ENCODE measurements at places on chromosomes 1 and 21. TPM values are rescaled to one million over a fixed set of nuclear protein-coding genes. Genes with fewer than 3 reads are reported as not detected.

- peaks cover 8% of the 10 kb centered on the region for H3K4me1 ChIP-seq
- no peak for DNase-seq
- no peak overlapping the region for H3K27ac ChIP-seq
- no peak overlapping the region for H3K4me3 ChIP-seq
- peaks cover 3% of the 10 kb centered on the region for H3K27me3 ChIP-seq
Observed at GRCh38 chr1:228510101-228510802, 23.1 kb downstream of the RNF187 start.

GRCh38 chr1:94612525-94613204, 71.1 kb upstream of the F3 start:
- H3K36me3 ChIP-seq: no peaks in the 10 kb centered on the region
- H3K4me3 ChIP-seq: no peak overlapping the region
- DNase-seq: no peak
- no peak overlapping the region for H3K27ac ChIP-seq

- H3K27ac ChIP-seq: no peak overlapping the region
- no peaks in the 10 kb centered on the region for H3K4me1 ChIP-seq
- H3K4me3 ChIP-seq: no peak overlapping the region
- no peak for DNase-seq
- no peaks in the 10 kb centered on the region for H3K36me3 ChIP-seq
Observed at GRCh38 chr1:214989341-214989740, 93.2 kb upstream of the KCNK2 start.

- H3K36me3 ChIP-seq: no peaks in the 10 kb centered on the region
- DNase-seq: no peak
- H3K4me3 ChIP-seq: no peak overlapping the region
- peaks cover 20% of the 10 kb centered on the region for H3K4me1 ChIP-seq
Observed at GRCh38 chr1:43932786-43933385, 715 bp upstream of the ARTN start.

- no peak for DNase-seq
- H3K27ac ChIP-seq: no peak overlapping the region
Observed at GRCh38 chr21:35616090-35616489, 444.2 kb downstream of the SETD4 start.

GRCh38 chr1:154225370-154225769, 4.6 kb downstream of the UBAP2L start:
- H3K27me3 ChIP-seq: no peaks in the 10 kb centered on the region
- no peak overlapping the region for H3K4me3 ChIP-seq
- peaks cover 69% of the 10 kb centered on the region for H3K36me3 ChIP-seq
- peak overlapping the region; percentile 23 for H3K27ac ChIP-seq

DNA sequence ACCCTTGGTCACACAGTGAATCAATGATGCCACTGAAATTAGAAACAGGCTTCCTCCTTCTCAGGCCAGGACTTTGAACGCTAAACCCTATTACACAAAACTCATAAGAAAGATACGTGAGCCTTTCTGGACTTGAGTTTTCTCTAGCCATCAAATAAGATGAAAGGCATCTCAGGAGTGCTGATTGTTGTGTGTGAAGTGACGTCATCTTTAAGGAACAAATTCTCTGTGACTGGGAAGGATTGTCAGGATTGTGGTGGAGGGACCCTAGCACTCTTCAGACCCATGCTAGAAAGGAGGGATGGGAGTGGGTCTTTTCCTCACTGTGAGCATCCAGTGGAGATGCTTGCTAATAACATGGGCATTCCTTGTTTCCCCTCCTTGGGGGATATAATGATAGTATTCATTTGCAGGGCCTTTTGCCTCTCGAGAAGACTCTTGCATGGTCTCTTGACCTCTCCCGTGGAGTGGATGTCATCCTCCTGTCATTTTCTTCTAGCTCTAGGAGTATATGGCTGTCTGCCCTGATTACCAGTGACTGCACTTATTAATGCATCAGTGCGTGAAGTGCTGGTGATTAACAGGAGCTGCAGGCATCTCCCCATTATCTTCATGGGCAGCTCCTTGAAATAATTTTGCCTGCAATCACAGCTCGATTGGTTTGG, 39.9 kb downstream of the SPATA46 start:
- no peaks in the 10 kb centered on the region for H3K4me1 ChIP-seq
- DNase-seq: no peak
- H3K27me3 ChIP-seq: no peaks in the 10 kb centered on the region
- H3K36me3 ChIP-seq: no peaks in the 10 kb centered on the region

DNA sequence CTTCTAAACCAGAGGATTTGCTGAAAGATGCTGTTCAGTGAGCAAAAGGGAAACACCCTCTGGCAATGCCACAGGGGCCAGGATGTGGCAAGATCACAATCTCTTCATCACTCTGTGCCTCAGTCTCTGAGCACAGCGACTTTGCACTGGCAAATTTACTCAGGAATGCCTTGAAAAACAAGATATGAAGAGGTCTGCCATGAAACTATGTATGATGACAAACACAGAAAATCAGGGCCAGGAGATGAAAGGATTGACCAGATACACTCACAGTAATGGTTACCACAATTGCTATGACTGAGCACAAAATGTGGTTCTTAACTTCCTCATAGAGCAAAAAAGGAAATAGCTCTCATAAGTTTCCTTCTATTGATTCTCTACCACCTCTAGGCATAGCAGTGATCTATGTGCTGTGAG, 5.8 kb downstream of the TTC13 start:
- peak overlapping the region; percentile 76 for H3K27ac ChIP-seq
- H3K4me1 ChIP-seq: peaks cover 50% of the 10 kb centered on the region
- H3K4me3 ChIP-seq: peak overlapping the region; percentile 45
- peaks cover 29% of the 10 kb centered on the region for H3K36me3 ChIP-seq
- H3K27me3 ChIP-seq: no peaks in the 10 kb centered on the region

DNA sequence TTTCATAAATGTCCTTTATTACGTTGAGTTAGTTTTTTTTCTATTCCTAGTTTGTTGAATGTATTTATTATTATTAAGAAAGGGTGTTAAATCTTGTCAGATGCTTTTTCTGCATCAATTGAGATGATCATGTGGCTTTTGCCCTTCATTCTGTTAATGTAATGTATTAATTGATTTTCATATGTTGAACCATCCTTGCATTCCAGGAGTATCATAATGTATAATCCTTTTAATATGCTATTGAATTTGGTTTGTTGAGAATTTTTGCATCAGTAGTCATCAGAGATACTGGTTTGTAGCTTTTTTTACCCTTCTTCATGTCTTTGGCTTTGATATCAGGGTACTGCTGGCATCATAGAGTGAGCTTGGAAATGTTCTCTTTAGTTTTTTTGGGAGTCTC, 100.0 kb downstream of the POFUT2 start:
- no peaks in the 10 kb centered on the region for H3K4me1 ChIP-seq
- no peak overlapping the region for H3K27ac ChIP-seq
- H3K36me3 ChIP-seq: peaks cover 70% of the 10 kb centered on the region
- no peaks in the 10 kb centered on the region for H3K27me3 ChIP-seq
- H3K4me3 ChIP-seq: no peak overlapping the region

GRCh38 chr1:79460773-79461436, 454.4 kb upstream of the ADGRL4 start:
- no peaks in the 10 kb centered on the region for H3K36me3 ChIP-seq
- no peak overlapping the region for H3K27ac ChIP-seq
- H3K4me1 ChIP-seq: no peaks in the 10 kb centered on the region
- H3K27me3 ChIP-seq: no peaks in the 10 kb centered on the region

GRCh38 chr1:174800876-174801275, 198.9 kb upstream of the CACYBP start:
- H3K36me3 ChIP-seq: no peaks in the 10 kb centered on the region
- H3K4me1 ChIP-seq: peaks cover 14% of the 10 kb centered on the region
- H3K27ac ChIP-seq: no peak overlapping the region
- no peaks in the 10 kb centered on the region for H3K27me3 ChIP-seq
- DNase-seq: no peak

DNA sequence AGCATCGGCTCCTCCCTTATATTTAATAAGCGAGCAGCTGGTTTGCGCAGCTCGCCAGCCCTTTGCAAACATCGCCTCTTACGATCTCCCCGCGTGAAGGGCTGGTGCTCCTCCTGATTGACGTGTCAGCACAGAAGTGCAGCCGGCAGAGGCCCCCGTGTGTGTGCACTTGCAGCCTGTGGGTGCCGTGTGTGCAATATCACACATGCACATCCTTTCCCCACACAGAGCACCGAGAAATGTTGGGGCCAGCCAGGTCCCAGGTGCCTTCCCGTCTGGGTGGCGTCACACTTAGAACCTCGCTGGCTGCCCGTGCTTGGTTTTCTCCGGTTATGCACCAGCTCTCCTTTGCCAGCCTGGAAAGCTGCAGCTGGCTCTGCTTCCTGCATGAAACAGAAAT, 126.6 kb upstream of the AJAP1 start:
- H3K4me3 ChIP-seq: no peak overlapping the region
- H3K36me3 ChIP-seq: no peaks in the 10 kb centered on the region
- H3K27ac ChIP-seq: no peak overlapping the region
- no peak for DNase-seq
- no peaks in the 10 kb centered on the region for H3K4me1 ChIP-seq
- H3K27me3 ChIP-seq: peaks cover 8% of the 10 kb centered on the region

- H3K27me3 ChIP-seq: no peaks in the 10 kb centered on the region
- no peaks in the 10 kb centered on the region for H3K4me1 ChIP-seq
Observed at GRCh38 chr1:216815260-216816131, 92.3 kb upstream of the ESRRG start.

GRCh38 chr1:220315070-220315839, 43.0 kb upstream of the RAB3GAP2 start:
- no peaks in the 10 kb centered on the region for H3K36me3 ChIP-seq
- no peaks in the 10 kb centered on the region for H3K27me3 ChIP-seq
- H3K4me3 ChIP-seq: no peak overlapping the region
- DNase-seq: no peak

GRCh38 chr1:156923670-156924477, 3.4 kb downstream of the LRRC71 start:
- H3K36me3 ChIP-seq: no peaks in the 10 kb centered on the region
- no peak for DNase-seq
- peaks cover 95% of the 10 kb centered on the region for H3K27me3 ChIP-seq
- H3K4me1 ChIP-seq: peaks cover 23% of the 10 kb centered on the region

DNA sequence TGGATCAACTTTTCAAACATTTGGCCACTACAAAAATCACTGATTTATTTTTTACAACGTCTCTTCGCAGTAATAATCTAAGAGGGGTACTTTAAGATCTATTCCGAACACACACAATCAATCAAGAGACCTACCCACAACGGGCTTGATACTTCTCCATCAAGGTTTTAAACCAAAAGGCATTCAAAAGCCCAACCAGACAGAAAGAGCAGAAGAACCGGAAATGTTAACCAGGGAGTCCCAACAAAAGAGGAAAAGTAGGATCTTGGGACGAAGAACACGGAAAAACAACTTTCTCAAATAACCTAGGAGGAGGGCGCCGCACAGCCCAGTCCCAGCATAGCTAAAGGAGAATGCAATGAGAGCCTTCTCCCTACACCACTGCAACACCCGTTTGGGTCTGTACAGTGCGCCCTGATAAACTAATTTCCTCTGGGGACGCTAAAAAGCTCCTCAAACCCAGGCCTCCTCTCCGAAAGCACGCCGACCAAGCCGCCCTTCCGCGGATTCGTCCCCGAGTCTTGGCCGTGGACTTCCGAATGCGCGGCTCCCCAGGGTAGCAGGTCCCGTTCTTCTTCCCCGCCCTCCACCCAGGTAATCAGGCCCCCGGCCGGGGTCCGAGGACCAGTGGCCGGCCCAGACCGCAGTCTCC, 623 bp downstream of the RPL22 start:
- no peak for DNase-seq
- peak overlapping the region; percentile 94 for H3K27ac ChIP-seq
- peaks cover 32% of the 10 kb centered on the region for H3K4me1 ChIP-seq

GRCh38 chr1:78211483-78212092, 165.8 kb downstream of the GIPC2 start:
- no peak overlapping the region for H3K4me3 ChIP-seq
- peaks cover 3% of the 10 kb centered on the region for H3K27me3 ChIP-seq
- H3K36me3 ChIP-seq: no peaks in the 10 kb centered on the region

The CLIC6 gene
- 0.66 TPM for total RNA-seq

The TINAGL1 gene
- not detected for total RNA-seq

The NBPF4 gene
- 0.10 TPM for total RNA-seq

The KRTAP10-2 gene
- not detected for total RNA-seq

The KIF26B gene
- 0.84 TPM for total RNA-seq

Measured in activated naive CD8-positive, alpha-beta T cell treated with anti-CD3 and anti-CD28 coated beads for 36 hours (primary cell).